ENCODE measurements at places on chromosomes 6 and 20.

DNA sequence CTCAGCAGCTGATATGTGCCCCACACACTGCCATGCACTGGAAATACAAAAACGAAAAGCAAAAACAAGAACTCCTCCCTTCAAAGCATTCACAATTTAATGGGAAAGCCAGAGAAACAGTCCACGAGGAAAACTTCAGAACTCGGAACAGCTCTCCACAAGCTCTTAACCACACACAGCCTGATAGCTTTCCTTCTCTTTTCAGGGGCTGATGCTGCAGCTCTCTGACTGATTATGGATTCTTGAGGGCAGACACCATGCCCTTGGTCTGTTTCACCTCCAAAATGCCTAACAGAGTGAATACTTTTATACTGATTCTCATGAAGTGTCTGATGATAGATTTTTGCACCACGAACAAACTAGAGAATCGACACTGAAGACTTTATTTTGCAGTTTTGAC is 282.1 kb downstream of the CD83 start:
- no peak for DNase-seq

GRCh38 chr6:2007165-2007564 is 238.2 kb downstream of the GMDS start:
- DNase-seq = no peak

DNA sequence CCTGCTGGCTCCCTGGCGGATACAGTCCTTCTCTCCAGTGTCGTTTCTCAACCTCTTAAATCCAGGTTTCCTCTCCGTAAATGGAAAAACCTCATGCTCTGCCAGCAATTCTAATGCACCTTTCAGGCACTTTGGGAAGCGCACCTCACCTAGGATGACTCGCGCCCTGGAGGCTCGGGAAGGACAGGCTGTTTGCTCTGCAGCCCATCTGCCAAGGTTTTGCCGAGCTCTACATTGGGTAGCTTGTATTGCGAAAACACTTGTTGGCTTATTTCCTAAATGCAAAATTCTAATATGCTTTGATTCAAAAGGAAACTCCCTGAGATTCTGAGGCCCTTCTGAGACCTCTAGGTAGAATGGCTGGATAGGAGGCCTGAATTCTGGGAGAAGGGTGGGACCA is 102.6 kb upstream of the MLN start:
- DNase-seq = no peak

- no peak for DNase-seq
These were observed 25.2 kb downstream of the DLL1 start for GRCh38 chr6:170265655-170266054.

GRCh38 chr6:137552809-137553208 is 58.6 kb upstream of the OLIG3 start:
- DNase-seq = no peak

DNA sequence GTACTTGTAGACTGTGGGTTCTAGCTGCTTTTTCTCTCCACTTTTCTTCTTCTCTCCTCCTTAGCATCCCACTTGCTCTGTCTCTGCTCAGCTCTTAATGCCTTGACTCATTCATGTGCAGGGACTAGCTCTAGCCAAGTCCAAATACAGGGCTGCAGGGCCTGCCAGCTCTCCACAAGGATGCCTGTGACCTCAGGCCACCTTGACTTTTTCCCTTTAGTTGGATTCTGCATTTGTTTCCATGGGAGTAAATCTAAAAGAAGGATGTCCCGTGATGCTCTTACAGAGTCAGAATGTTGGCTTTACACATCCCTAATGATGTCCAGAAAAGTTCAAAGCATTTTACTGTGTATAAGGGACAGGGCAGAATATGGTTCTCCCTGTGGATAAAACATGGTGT is 101.8 kb upstream of the PREP start:
- DNase-seq = no peak

DNA sequence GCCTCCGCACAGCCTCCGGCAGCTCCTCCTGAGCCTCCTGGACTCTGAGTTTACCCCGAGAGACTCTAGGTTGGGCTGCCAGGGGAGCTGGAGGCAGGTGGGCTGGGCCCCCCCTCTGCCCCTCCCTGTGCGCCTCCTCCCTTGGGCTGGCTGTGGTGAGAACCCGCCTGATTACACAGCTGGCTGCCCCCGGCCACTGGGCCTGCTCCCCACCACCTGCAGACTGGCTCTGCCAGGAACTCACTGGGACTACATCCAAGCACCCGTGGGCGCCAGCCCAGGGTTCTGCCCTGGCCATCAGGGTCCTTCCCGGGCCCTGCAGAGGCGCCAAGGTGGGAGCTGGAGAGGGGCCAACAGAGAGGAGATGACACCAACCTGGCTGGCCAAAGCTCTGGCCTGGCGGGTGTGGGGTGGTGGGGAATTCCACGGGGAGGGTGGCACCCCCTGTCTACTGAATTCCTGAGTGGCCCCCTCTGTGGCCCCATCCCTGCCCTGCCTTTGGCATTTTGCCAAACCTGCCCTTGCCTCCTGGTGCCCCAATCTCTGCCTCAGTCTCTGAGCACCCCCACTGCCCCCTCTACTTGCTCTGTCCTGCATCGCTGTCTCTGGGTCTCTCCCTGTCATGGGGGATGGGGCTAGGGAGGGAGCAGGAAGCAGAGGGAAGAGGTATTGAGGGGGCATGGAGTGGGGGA is 21.9 kb upstream of the CDH22 start:
- no peak for DNase-seq

DNA sequence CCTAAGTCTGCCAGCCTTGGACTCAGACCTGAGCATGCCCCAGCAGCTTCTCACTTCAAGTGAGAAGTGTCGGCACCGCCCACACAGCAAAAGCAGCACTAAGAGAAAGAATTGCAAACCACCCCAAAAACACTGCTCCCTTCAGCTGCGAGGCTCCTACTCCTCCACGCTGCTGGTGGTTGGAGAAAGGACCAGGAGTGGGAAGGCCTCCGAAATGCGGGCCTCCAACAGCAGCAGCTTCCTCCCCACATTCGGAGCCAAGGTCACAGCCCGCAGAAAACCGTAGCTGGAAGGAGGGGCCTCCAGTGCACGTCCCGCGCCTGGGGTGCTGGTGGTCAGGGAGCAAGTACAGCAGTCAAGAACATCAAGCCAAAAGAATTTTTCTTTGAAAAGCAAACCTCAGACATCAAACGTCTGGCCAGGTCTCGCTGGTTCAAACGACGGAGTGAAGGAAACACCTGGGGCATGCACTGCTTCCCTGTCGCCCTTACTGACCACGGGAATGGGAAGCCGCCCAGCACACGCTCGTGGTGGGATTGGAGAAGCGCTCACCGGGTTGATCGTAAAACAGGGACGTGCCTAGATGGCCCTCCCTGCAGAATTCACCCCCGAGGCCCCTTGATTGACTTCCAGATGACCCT is 185.6 kb upstream of the CST7 start:
- no peak for DNase-seq

DNA sequence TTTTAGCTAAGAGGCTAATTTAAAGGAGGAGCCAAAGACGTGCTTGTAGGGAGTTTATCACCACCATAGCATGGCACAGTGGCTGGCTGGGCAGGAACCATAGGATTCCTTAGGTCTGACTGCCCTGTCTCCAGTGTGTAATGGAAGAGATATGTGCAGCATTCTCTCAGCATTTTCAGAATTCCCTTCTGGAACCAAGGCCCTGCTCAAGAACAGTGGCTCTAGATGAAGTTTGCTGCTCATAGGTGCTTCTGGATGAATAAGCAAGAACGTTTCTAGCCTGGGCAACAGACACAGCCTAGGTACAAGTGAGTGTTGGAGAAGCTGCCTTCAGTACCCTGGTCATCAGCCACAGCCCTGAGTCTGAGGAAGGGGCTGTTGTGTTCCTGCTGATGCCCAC is 69.1 kb downstream of the LCA5 start:
- DNase-seq = no peak

DNA sequence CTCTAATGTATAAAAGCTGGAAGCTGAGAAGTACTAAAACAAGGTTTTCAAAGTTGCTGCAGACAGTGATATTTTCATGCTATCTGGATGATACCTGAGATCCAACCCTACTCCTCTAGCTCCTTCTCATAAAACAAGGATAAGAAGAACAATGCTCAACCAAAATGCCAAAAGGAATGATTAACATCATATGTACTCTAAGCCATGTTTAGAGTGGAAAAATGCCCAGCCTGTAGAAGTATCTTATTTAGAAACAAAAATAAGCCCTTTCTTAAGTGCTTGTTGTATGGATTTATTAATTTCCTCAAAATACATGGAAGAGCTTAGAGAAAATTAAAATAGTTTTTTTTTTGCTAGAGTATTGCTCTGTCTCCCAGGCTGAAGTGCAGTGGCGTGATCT is 23.7 kb downstream of the ECHDC1 start:
- DNase-seq = no peak

DNA sequence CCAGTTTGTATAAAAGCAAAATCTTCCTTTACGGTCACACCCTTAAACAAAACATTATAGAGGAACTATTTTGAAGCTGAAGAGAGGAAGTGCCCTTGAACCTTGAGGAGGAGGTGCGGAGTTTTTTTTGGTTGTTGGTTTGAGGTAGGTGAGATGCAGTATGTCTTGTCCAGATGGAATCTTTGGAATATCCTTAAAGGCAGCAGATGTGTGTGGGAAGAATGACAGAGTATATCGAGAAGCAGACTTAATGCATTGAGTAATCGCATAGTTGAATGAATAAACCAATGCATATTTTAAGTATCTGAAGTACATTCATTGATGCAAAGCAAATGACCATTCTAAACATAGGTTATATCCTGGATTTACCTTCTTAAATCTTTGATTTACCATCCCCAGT is 49.9 kb downstream of the AIG1 start:
- no peak for DNase-seq
